ENCODE measurements at places on chromosomes 5 and 9.

GRCh38 chr9:9117866-9118265 lies 1318.3 kb upstream of the DMAC1 start:
- DNase-seq: no peak

DNA sequence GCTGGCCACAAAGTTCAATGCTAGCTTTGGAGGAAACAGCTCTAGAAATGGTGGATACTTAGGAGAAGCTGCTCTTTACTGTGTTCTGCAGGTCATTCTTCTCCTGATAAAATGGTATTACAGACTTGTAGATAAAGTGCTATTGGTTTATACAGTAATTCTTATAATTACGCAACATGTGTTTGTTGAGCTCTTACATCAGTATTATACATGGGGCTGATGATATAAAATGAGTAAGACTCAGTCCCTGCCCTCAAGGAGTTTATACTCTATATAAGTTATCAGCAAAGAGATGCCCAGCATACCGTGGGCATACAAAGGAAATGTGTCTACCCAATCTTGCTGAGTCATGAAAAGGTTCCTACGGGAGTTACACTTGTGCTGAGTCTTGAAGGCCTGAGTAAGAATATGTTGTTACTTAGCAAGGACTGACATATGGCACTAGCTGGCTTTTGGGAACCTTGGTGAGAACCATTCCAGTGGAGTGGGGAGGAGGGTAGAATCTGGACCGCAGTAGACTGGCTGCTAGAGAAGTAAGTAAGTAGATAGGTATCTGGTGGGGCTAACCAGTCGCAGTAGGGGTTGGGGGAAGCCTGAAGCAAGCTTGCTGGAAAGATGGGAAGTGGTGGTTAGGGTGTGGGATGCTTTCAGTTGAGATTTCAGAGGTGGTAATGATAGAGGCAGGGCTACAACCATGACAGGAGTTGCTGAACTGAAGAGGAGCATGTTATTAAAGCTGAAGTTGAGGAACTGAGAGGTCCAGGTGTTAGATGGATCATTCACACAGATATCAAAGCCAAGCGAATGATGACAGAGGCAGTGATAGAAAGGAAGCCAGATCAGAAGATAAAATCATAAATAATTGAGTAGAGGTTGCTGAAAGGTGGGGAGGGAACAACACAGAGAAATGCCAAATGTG lies 11.1 kb upstream of the TTC23L start:
- no peak for DNase-seq

DNA sequence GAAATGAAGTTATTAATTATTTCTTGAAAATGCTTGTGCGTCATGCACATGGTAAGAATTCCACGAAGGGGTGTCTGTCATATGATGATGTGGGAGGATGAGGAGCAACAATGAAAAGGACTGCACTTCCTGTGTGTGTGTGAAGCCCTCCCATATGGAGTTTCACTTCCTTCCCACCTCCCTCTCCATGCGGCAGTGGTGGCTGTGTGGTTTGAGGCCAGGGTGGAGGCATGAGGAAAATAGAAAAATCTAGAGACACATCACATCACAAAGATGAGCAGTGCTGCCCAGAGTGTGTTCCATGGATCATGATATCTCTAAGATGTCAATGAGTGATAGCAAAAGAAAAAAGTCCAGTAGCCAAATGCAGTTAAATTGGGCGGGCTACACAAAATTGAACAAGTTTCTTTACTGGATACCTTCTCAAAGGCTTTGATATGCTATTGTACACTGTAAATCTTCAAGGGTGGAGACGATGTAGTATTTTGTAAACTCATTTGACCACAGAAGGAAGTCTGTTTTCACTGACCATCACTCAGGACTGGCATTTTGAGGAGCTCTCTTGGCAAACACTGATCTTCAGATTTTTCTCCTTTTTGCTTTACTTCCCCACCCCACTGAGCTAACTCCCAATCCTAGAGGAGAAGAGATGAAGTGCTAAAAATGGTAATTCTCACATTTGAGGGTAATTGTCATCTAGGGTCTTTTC lies 55.7 kb upstream of the EQTN start:
- peak; percentile 65 for DNase-seq

GRCh38 chr5:117191251-117191650 lies 616.6 kb upstream of the SEMA6A start:
- no peak for DNase-seq

- DNase-seq: no peak
These were observed 84.5 kb upstream of the CER1 start for GRCh38 chr9:14806941-14807520.

GRCh38 chr5:8913522-8913921 lies 632.4 kb downstream of the SEMA5A start:
- DNase-seq: no peak

GRCh38 chr5:56512313-56512996 lies 279.3 kb upstream of the ANKRD55 start:
- no peak for DNase-seq

DNA sequence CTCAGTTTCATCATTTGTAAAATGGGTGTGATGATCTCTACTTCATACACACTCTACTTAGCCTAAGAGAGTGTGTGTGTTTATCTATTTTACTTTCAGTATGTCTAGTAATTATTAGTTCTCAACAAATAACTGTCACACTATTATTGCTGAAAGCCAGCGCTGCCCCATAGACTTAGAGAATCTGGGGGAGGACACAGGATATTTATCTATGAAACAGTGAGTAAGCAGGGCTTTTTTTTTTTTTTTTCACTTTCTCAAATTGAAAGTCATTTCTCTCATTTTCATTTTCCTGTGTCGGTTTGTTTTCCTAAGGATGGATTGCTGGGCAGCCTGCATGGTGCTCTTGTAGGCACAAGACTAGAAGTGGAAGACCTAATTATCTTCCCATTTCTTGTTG lies 248.4 kb upstream of the RPS23 start:
- no peak for DNase-seq

GRCh38 chr9:71764891-71765290 lies 3.4 kb downstream of the CEMIP2 start:
- DNase-seq: no peak

- DNase-seq: no peak
These were observed 969.2 kb downstream of the CDH18 start for GRCh38 chr5:19018822-19019221.

DNA sequence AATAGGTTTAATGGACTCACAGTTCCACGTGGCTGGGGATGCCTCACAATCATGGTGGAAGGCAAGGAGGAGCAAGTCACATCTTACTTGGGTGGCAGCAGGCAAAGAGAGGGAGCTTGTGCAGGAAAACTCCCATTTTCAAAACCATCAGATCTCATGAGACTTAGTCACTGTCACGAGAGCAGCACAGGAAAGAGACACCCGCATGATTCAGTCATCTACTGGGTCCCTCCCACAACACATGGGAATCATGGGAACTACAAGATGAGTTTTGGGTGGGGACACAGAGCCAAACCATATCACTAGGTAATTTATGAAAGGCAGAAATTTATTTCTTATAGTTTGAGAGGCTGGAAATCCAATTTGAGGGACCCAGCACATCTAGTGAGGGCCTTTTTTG lies 40.0 kb downstream of the MTREX start:
- DNase-seq: no peak

DNA sequence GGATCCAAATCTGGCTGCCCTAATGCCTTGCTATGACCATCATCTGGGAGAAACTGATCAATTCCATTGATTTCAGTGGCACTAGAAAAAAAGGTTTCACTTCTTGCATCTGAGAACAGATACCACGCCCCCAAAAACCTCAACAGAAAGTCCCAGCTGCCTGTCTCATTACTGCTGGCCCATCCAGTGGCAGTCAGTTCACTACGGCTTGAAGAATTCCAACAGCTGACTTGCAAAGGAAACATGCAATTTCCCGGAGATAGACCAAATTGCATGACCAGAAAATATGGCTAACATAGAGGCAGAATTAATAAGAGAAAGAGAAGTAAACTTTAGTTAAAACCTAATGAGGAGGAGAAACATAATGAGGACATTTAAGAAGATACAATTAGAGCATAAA lies 48.6 kb downstream of the UGCG start:
- no peak for DNase-seq

- DNase-seq: no peak
These were observed 65.5 kb upstream of the LIFR start for GRCh38 chr5:38621840-38622437.

- DNase-seq: no peak
These were observed 284.3 kb downstream of the TAF11L14 start for GRCh38 chr5:17918373-17919104.

DNA sequence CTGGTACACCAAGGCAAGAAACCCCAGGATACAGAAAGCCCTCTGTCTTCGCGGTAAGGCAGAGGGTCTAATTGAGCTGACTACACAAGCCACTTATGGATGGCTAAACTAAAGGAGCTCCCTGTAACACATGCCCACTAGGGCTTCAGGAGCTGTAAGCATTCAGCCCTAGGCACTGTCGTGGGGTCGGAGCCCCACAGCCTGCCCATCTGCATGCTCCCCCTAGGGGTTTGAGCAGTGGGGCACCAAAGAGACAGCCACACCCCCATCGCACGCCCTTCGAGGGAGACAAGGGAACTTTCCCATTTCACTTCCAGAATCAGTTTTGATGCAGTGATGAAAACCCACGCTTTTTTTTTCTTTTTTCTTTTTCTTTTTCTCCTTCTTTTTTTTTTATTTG lies 11.0 kb upstream of the MTMR12 start:
- no peak for DNase-seq

DNA sequence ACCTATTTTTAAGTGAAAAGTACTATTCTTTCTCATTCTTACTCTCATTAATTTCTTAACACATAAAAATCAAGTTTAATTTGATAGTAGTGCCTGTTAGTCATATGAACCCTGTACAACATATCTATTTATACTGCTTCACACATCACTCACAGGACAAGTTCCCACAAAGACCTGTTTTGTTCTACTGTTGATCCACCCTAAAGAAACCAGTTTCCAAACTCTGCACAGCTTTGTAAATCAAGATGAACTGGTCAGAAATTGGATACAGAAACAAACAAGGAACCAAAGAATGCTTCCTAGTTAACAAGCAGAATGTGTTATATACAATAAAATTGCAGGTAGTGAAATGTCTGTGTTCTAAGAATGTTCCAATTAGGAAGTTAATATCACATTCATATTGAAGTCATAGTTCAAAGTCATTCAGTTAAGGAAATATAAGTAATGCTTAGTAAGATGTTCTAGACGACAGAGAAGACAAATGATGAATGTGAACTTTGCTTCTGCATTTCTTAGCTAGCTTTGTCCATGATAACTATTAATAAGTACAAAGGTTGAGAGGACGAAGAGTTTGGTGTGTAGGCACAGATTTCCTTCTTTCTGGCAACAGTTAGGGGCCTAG lies 33.4 kb downstream of the C9orf85 start:
- DNase-seq: no peak

- DNase-seq: peak; percentile 79
These were observed 46.3 kb downstream of the AOPEP start for GRCh38 chr9:94772639-94773303.

- no peak for DNase-seq
These were observed 42.6 kb upstream of the OSMR start for GRCh38 chr5:38803246-38803645.
